Smooth muscle cell of the brain vasculature (primary cell): ENCODE measurements at places on chromosomes 16 and 17.

GRCh38 chr17:69246726-69247375, 18.2 kb upstream of the ABCA10 start:
- DNase-seq, result peak; percentile 26

DNA sequence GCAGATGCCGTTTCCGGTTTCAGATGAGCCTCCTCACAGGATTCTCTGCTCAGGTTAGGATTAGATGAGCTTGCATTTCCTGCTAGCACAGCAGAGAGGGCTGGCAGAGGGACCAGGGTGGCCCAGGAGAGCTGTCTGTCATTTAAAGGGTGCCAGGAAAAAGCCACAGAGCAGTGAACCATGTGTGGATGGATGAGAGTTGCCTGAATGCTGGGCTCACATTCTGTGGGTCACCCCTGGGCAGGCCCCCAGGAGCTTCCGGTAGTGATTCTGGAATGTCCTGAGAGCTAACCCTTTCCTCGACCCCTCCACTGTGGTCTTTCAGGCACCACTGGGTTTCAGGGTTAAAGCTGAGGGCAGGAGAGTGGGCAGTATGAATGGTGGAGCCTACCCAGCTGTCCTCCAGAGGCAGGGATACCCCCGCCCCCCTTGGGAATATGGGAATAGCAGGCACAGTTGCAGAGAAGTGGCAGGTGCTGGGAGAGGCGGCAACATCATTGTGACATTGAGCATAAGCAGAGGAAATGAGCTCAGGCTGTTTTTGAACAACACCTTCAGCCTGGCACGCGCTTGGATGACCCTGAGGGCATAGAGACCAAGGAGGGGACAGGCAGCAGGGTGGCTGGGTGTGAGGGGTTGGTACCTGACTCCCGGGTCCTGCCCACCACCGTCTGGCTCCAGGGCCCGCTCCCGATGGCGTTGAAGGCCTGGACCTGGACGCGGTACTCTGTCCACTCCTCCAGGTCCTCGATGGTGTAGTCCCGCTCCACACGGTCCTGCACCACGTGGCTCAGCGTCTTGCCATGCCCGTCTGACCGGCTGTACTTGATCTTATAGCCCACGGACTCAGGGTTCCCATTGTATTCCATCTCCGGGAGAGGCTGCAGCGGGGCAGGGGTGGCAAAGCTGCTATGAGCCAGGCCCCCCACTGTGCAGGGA, 83.0 kb upstream of the CDC42EP4 start:
- DNase-seq, result no peak

- no peak for DNase-seq
Measured at GRCh38 chr17:64784353-64785010, 122.4 kb upstream of the SMURF2 start.

DNA sequence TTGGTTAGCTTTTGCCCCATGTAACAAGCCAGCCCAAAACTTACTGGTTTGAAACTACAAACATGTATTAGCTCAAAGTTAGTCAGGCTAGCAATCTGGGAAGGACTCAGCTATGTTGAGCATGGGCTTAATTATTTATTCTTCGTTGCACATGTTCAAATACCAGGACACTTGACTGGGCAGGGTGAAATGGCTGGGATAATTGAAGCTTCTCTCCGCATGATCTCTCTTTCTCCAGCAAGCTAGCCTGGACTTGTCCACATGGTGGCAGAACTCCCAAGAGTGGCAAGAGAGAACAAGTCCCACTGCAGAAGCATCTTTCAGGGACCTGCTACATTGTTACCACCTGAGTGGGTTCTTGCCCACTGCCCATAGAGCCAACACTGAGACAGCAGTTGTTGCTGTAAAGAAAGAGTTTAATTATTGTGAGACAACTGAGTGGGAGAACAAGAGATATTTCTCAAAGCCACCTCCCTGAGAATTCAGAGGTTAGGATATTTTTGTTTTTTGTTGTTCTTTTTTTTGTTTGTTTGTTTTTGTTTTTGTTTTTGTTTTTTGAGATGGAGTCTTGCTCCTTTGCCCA, 16.8 kb upstream of the ATF7IP2 start:
- no peak for DNase-seq
